ENCODE measurements at places on chromosomes 2 and 18.

DNA sequence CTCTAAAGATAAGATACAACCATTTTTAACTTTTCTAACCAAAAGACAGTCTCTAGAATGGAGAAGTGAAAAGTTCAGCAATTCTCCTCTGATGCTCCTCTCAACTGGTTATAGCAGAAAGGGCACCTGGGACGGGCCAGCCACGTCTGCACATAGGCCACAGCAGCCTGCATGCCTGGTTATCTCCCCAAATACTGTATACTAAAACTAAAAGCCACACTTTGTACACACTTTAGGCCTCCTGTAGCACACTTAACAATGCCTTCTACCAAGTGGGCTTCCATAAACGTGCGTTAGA, 179.1 kb downstream of the ANKRD44 start:
- DNase-seq: no peak

GRCh38 chr2:181528441-181528840, 71.3 kb downstream of the ITGA4 start:
- DNase-seq: no peak

DNA sequence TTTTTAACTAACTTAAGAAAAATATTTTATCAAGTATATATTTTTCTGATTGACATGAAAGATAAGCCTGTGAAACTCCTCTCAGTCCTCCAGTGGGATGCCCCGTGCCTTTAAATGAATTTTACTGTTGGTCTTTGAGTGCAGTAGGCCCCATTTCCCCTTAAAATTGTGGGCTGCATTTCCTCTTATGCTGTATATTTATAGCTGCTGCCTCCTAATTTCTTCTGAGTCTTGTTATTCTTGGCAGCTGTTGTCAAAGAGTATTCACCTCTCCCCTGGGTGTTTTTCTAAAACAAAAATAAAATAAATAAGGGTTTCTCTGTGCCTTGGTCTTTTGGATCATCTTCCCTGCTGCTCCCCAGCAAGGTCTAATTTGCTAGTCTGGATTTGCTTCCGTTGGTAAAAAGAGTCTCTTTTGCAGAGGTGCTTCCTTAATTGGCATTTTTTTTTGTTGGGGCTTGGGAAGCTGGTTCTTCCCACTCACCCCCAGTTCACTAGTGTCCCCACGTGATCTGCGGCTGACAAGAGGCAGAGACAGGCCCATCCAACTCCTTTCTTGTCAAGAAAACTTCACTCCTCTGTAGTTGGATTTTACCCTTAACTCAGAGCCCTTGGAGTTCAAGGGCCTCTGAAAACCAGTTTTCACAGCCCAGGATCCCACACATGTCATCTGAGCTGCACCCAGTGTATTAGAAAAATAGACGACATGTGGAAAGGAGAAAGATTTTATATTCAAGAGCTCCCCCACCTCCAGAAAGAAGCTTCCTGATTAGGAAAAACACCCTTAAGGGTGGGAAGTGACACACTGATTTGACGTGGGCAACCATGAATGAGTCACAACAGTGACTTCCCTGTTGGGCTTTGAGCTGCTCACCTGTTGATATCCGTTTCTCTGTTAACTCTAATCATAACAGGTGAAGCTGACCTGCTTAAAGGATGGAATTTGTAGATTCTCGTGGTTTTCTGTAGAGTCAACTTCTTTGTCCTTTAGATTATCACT, 431.5 kb downstream of the DCDC2C start:
- no peak for DNase-seq

- no peak for DNase-seq
Measured at GRCh38 chr18:37717098-37717497, 151.5 kb upstream of the CELF4 start.

DNA sequence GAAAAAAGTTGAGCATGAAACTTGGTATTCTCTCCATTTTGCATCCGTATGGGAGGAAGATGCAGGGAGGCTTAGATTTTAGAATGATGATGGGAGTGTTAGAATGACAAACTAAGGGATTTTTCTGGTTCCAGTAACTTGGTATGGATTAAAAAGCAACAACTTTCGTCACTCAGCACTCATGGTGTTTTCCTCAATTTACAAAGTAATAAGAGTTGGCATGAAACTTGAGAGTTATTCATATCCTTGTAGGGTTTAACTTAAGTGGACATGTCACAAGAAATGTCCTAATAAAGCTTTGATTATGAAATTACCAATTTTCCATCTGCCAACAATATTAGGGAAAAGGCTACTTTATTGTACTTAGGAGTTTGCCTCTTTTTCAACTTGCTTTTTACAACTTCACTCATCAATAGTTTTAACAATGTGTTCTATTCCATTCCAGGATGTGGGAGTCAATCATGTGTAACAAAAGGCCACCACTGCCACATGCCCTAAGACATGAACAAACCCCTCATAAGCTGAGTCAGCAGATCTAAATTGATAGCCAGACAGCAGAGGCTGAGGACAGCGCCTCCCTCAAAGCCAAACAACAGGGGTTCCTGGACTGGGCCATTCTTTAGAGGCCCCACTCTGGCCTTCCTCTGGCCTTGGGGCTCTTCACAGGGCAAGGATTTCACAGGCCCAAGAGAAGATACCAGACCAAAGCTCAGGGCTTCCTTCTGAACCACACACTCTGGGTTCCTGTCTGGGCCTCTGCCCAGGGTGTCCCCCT, 265.8 kb downstream of the TNS1 start:
- DNase-seq: no peak

DNA sequence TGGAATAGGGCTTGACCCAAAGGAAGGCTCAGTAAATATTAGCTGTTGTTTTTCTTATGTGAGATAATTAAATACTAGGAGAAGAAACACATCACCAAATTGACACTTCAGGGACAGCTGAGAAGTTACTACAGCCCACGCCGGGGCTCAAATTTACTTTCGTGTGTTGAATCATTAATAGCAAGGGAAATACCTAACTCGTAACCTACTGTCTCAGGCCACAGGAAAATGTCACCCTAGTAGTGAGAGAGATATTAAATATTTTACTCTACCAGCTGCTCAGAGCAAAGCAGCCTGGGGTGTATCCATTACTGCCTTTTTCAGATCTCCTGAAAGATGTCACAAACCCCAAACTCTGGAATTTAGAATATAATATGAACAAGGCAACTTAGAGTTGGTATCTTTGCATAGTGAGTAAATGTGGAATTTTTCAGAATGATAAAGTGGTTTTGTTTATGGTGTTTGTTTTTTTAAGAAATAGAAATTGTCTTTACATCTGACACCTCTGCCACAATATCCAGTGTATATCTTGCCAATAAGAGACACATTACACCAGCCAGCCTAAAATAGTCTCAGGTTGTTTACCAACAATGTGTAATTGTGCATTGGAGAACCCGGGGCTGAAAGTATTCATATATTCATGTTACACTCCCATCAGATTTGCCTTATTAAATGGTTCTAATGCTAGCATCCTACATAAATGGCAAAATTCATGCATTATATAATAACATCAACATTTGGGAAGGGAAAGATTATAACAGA, 48.4 kb downstream of the ATP8B1 start:
- no peak for DNase-seq

DNA sequence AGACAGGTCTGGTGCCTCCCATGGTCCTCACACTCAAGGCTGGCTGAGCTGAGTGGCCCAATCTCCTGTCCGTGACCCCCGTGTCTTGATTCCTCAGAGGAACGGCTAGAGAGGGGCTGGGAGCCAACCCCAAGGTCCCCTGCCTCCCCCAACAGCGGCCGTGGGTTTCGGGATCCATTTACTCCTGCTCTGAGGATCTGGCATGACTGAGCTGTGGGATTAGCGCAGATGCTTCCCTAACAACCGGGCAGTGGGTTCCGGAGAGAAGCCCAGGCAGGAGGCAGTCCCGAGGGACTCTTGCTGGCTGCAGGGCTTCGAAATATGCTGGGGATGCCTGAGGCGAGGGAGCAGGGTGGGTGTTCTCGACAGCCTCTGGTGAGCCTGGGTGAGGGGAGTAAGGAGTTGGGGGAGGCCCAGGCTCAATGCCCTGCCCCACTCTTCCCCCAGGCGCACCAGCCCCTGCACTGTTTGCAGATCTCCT, 18.9 kb downstream of the GPR35 start:
- no peak for DNase-seq

DNA sequence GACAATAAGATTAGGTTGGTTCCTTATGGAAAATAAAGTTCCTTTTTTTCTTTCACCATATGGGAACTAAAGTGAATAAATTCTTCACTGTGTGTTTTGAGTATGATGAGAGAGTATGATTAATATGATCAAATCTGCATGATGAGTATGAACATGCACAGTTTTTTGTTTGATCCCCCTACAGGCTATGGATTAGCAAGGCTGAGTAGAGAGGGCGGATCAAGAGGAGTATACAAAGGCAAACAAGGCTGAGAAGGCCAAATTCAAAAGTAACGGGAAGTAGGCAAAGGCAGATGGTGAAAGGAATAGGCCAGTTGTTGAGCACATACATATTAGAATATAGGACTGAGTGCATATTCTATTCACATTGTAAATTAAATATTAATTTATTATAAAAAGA, 508.2 kb downstream of the LRRTM4 start:
- DNase-seq: no peak

- no peak for DNase-seq
Measured at GRCh38 chr2:98799375-98800329, 68.7 kb upstream of the MGAT4A start.

DNA sequence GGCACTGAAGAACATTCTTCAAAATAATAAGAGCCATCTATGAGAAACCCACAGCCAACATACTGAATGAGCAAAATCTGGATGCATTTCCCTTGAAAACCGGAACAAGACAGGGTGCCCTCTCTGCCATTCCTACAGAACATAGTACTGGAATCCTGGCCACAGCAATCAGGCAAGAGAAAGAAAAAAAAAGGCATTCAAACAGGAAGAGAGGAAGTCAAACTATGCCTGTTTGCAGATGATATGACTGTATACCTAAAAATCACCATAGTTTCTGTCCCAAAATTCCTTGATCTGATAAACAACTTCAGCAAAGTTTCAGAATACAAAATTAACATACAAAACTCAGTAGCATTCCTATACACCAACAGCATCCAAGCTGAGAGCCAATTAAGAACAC, 119.5 kb upstream of the PARD3B start:
- DNase-seq: no peak

GRCh38 chr2:159213296-159213695, 73.2 kb downstream of the WDSUB1 start:
- no peak for DNase-seq

- DNase-seq: no peak
Measured at GRCh38 chr2:111219734-111220505, 99.2 kb downstream of the BCL2L11 start.

- peak; percentile 34 for DNase-seq
Measured at GRCh38 chr2:184599054-184599871, 934 bp downstream of the ZNF804A start.

GRCh38 chr2:101690547-101691152, 6.9 kb upstream of the MAP4K4 start:
- no peak for DNase-seq

GRCh38 chr2:6934758-6935651, 17.8 kb downstream of the RNF144A start:
- DNase-seq: no peak

GRCh38 chr2:14567561-14567960, 65.0 kb upstream of the LRATD1 start:
- peak; percentile 39 for DNase-seq

GRCh38 chr2:127707890-127708648, 6.8 kb downstream of the SFT2D3 start:
- DNase-seq: no peak

DNA sequence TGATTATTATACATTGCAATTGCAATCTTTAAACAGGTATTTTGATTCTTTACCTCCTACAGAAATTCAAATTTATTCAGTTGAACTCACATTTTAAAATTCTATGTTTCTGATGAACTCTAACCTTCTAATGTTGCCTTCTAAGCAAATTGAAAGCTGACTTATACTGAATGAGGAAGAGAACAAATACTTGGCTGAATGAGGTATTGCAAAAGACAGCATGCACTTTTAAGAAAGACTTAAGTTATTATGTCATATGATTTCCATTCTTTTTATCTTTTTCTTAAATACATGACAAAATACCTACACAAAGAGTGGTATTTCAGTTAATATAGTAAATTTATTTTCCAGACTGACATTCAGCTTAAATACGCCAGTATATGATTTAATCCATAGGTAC, 64.7 kb downstream of the FAM228A start:
- no peak for DNase-seq

DNA sequence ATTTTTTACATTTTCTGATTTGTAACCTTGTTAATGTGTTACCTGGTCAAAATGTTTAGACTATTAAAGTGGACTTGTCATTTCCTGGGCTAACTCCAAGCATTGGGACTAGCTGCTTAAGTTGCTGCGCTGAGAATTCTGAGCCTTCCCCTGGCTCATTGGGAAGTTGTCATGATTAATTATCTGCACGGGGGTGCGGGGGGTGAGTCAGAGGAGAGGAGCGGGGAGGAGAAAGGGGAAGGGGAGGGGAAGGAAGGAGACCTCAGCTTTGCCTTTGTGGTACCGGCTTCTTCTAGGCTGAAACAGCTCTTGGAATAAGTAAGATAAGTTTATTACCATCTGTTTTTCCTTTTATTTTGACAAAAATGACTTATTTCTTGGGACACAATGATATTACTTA, 52.9 kb upstream of the APCDD1 start:
- DNase-seq: peak; percentile 75

- no peak for DNase-seq
Measured at GRCh38 chr2:239846789-239847676, 178.1 kb downstream of the NDUFA10 start.

GRCh38 chr2:101998896-101999789, 7.4 kb downstream of the IL1R2 start:
- no peak for DNase-seq

GRCh38 chr18:78972385-78972918, 7.2 kb upstream of the SALL3 start:
- no peak for DNase-seq

- peak; percentile 20 for DNase-seq
Measured at GRCh38 chr2:186195696-186196095, 290.4 kb upstream of the ZC3H15 start.

DNA sequence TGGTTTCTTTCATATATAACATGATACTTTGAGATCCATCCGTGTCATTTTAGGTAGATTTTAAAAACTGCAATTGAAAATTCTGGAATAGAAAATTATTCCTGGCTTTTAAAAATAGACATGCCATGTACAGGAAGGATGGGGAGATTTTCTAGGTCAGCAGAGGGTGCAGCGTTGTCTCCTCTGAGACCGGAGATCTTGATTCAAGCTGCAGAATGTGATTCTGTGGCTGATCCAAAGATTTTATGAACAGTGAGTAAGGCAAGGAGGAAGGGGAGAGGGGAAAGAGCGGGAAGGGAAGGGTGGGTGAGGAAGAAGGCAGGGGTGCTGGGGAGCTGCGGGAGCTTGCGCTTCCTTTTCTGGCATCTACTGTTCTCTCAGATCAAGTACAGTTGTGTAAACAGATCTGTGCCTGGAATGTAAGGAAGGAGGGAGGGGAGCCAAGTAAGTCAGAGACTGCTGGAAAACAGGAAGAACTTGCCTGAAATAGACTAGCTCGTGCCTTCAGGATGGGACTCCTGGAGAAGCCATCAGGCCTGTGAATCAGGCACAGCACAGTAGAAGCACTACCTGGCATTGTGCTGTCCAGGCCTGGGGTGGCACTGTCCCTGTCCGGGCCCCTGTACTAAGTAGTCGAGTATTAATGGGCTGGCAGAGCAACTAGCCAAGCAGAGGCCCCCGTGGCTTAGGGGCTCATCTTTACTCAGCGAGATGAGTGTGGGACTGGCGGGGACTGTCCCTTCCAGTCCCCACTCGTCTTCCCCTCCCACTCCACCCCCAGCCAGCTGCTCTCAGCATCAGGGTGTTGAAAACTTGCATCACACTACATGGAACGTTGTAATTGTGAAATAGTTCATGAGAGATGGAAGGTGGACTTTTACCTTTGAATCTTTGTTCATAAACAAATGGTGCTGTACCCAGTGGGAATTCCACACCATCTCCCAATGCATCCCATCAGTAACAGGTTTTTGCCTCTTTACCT, 163.5 kb downstream of the UXS1 start:
- DNase-seq: peak; percentile 94

GRCh38 chr2:8408560-8409460, 273.0 kb upstream of the ID2 start:
- DNase-seq: no peak
